Thyroid gland (tissue), 4 donors: ENCODE measurements at places on chromosomes 16 and 17.

GRCh38 chr16:68273896-68274295 is 9.6 kb downstream of the SLC7A6 start:
- DNase-seq, result no peak

GRCh38 chr16:26567356-26567755 is 499.4 kb upstream of the C16orf82 start:
- DNase-seq, result no peak

GRCh38 chr16:88941913-88942909 is 34.8 kb downstream of the CBFA2T3 start:
- no peak for DNase-seq

- DNase-seq, result no peak
Observed at GRCh38 chr16:56985962-56986360, 3.4 kb upstream of the NLRC5 start.

- DNase-seq, result no peak
Observed at GRCh38 chr16:66641387-66641786, 36.9 kb downstream of the CMTM3 start.

DNA sequence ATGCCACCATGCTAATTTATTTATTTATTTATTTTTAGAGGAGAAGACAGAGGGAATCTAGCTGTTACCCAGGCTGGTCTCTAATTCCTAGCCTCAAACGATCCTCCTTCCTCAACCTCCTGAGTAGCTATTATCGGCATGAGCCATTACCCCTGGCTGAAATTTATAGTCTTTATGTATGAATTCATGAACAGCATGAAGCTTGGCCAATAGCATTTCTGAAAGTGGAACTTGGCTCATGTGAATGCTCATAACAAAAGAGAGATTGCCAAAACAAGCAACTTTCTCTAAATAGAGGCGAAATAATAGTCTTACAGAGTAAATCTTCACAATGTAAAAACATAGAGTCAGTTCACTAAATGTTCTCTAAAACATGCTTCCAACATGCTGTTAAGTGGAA is 30.1 kb upstream of the SMURF2 start:
- DNase-seq, result no peak

- no peak for DNase-seq
Observed at GRCh38 chr16:28063591-28064061, at the start of gene GSG1L. TSS of gene GSG1L (minus strand) at chr16:28063714. CDS start at chr16:28063424, 290 bp downstream.

GRCh38 chr16:61289141-61289540 is 747.1 kb downstream of the CDH8 start:
- DNase-seq, result no peak

- DNase-seq, result no peak
Observed at GRCh38 chr17:10683853-10684252, 13.5 kb downstream of the SCO1 start.

GRCh38 chr17:55444471-55445441 is 23.1 kb upstream of the MMD start:
- DNase-seq, result no peak

- no peak for DNase-seq
Observed at GRCh38 chr16:88977812-88978607, 1.0 kb upstream of the CBFA2T3 start.

- DNase-seq, result no peak
Observed at GRCh38 chr16:90018297-90018651, 982 bp downstream of the DBNDD1 start.

DNA sequence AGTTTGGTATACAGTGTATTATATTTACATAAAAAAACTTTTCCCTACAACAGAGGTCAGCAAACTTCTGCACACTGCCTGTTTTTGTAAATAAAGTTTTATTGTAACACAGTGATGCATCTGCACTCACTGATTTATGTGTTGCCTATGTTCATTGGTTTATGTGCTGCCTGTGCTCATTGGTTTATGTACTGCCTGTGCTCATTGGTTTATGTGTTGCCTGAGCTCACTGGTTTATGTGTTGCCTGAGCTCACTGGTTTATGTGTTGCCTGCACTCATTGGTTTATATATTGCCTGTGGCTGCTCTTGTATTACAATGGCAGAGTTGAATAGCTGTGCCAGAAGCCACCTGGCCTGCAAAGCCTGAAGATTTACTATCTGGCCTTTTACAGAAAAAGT is 81.6 kb downstream of the MYH11 start:
- DNase-seq, result no peak
